ENCODE measurements at places on chromosomes 7 and 10.

DNA sequence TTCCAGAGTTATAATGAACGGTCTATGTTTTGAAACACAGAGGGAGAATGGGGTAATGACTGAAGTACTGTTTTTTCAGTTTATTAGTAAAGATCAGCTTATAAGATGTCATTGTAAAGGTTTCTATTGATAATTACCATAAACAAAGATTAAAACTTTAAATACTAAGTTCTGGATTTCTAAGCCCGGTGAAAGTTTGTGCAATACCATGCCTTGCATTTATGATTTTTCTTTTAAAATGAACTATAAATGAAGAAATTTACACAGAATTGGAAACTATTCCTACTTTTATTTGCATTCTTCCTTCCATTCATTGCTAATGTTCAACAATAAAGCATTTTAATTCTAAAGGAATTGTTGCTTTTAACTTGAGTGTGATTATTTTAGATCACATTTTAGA is 4.9 kb downstream of the MEOX2 start:
- no peak for DNase-seq

GRCh38 chr10:97543025-97543546 is 29.5 kb upstream of the ANKRD2 start:
- peak; percentile 60 for DNase-seq

- no peak for DNase-seq
These were observed 151.8 kb downstream of the WNT2 start for GRCh38 chr7:117171106-117171505.

DNA sequence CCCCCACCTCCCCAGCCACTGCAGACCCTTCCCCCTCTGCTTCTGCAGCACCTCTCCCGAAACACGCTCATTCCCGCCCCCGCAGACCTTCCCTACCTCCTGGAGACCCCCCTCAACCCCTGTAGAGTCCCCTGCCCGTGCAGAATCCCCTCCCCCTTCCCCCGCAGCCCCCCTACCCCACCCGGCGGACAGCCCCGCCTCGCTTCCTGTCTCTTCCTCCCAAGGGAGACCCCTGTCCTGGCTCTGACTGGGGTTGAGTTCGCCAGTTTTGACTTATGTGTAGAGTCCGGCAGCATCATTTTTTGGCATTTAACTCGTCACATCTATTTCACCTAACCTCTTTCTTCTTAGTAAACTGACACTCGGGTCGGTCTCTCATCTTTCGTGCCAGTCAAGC is 54.0 kb downstream of the ALOX5 start:
- DNase-seq = no peak

DNA sequence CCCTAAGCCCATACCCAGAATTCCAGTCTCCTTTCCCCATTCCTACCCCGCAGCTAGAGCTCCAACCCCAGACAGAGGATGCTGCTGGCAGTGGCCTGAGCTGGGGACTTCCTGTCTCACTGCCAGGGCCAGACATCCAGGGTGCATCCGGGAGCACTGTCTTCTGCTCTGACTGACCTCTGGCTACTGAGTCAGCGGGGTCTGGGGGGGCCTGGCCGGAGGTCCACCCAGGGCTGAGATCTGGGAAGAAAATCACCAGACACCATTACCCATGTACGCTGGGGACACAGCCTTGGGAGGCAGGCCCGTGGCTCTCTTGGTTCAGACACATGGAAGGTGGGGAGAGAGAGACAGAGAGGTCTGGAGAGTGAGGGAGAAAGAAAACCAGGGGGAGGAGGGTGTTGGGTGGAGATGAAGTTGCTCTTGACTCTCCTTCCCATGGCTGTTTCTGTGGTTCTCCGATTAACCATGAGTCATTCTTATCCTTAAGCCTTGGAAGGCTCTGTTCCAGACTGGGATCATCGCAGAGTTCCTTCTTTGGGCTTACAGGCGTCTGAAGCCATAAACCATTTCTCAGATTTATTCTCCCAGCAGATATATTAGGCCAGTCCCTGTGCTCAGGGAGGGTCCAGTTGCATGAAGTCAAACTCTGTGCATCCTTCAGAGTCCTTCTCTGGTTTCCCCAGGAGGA is 23.6 kb downstream of the TSPAN15 start:
- no peak for DNase-seq

GRCh38 chr10:52729271-52730104 is 43.1 kb downstream of the MBL2 start:
- no peak for DNase-seq

DNA sequence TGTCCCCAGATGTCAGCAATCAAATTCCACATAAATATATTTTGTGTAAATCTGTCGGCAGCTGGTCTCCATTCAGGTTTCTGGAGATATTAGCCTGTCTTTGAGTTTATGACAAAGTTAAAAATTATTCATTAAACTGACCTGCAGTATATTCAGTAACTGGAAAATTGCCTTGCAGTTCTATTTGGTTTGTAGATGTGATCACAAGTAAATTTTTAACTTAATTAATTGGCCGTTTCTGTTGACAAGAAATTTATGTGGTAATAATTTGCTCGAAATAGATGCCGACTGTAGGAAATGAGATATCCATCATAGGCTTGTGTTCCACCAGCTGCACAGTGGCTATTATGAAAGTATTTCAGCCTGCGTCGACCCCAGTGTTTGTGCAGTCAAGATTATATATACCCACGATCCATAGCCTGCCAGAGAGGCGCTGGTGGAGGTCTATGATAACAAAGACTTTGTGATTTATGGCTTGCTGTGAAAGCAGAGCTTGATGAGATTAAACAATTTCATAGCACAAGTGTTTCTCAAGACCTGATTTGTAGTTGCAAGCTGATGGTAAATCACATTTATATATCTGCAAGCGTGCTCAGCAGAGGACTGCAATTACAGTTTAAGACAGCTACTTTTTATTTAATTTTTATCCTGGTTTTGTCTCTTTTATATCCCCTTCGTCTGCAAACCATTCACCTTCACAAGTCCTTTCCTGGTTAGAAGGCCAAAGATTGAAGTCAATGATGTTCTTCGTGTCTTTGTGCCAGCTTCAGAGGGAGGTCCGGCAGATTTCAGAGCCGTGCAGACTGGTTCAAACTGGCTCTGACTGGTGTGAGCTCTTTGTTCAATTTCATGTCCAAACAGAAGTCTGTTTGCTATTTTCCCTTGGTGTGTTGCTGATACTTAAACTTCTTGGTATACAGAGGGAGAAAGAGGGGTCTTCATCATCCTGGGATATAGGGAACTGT is 850.9 kb downstream of the LRMDA start:
- DNase-seq = no peak

- DNase-seq = no peak
These were observed 14.5 kb downstream of the ANKIB1 start for GRCh38 chr7:92260248-92260781.

- DNase-seq = no peak
These were observed 129.3 kb upstream of the ACBD5 start for GRCh38 chr10:27369880-27370279.

DNA sequence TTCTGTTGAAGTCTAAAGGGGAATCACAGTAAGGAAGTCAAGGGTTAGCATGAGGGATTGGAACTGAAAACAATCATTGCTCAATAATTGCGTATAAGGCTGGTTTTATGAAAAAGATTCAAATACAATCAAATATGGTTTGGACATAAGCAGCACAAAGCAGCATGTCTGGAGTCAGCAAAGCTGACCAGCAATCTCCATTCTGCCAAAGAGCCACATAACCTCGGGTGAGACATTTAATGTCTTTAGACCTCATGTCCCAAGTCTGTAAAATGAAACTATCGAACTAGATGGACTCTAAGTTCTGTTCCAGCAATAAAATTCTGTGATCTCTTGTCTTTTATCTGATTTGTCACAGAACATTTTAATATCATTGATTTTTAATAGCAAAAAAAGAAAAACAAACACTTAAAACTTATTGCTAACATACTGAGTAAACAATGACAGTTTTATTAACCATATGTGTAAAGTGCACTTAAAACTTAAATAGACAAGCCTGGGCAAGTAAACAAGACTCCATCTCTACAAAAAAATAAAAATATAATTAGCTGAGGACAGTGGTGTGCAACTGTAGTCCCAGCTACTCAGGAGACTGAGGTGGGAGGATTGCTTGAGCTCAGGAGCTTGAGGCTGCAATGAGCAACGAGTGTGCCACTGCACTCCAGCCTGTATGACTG is 217.0 kb downstream of the MAGI2 start:
- no peak for DNase-seq

DNA sequence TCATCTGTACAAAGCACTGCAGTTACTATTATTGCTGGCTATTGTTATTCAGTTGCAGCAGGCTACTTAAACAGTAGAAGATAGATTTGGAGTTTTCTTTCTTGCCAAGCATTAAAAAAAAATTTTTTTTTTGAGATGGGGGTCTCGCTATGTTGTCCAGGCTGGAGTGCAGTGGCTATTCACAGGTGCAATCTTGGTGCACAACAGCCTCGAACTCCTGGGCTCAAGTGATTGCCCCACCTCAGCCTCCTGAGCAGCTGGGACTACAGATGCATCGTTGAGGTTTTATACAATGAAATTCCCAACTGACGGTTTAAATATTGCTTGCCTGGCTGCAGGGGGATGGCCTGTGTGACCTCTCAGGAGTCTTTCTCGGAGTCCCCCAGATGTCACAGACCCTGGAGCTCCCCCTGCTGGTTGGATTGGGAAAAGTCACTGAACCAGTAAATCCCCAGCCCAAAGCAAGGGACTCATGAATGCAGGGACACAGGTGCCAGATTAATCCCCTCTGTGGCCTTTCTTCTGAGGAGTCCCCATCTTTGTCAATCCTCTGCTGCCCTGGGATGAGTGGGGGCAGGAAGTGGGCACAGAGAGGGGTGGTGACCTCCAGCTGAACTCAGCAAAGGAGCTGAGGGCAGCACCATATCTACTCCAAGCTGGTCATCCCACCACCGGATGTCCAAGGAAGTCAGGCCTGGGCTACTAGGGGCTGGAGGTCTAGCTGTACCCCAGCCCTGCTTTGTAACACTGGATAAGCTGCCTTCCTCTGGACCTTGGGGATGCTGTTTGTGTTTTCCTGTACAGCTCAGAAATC is 149.6 kb downstream of the C10orf105 start:
- peak; percentile 55 for DNase-seq

GRCh38 chr10:51654918-51655317 is 44.5 kb downstream of the CSTF2T start:
- no peak for DNase-seq

DNA sequence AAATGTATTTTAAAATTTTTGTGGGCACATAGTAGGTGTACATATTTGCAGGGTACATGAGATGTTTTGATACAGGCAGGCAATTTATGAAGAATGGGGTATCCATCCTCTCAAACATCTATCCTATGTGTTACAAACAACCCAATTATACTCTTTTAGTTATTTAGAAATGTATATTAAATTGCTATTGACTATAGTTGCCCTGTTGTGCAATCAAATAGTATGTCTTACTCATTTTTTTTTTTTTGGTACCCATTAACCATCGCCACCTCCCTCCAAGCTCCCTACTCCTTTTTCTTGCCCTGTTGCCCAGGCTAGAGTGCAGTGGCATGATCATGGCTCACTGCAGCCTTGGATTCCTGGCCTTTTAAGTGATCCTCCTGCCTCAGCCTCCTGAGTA is 128.1 kb downstream of the BAMBI start:
- DNase-seq = no peak

- DNase-seq = no peak
These were observed 65.5 kb upstream of the NKX6-2 start for GRCh38 chr10:132851451-132851850.
